ENCODE measurements at places on chromosomes 7 and 10. TPM values are rescaled to one million over a fixed set of nuclear protein-coding genes. Genes with fewer than 3 reads are reported as not detected.

GRCh38 chr7:44811093-44811492, 14.6 kb downstream of the PPIA start:
- H3K4me3 ChIP-seq, result no peak overlapping the region
- H3K27me3 ChIP-seq, result no peaks in the 10 kb centered on the region
- DNase-seq, result no peak

Gene ZPBP
- 0.30 TPM for polyA plus RNA-seq

Gene SPDYE2
- polyA plus RNA-seq, result 0.21 TPM

Gene AQP1
- polyA plus RNA-seq, result 151 TPM

DNA sequence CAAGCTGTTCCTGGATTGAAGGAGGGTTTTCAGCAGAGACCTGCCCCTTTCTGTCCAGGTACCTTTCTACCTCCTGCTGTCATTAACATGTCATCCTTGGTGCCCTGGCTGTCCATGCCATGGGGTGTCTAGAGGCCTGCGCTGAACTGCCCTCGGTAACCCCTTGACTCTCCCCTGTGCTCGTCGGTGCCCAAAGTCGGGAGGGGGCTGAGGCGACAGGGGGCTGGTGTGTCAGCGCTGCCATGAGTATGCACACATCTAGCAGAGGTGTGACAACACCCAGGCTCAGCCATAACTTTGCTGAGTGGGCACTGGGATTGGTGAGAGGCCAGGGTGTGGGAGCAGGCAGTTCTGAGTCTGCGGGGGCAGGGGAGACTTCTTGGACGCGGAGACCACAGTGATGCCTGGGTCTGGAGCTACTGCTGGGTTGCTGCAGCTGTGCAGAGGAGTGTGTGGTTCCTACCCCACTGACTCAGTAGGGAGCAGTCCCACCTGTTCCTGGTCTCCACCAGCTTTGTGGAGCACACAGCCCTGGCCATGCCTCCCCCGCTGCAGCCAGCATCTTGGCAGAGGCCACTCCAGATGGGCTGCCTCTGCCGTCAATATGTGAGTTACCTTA, 376.2 kb upstream of the SEMA3C start:
- peaks cover 2% of the 10 kb centered on the region for H3K4me1 ChIP-seq
- DNase-seq, result no peak

DNA sequence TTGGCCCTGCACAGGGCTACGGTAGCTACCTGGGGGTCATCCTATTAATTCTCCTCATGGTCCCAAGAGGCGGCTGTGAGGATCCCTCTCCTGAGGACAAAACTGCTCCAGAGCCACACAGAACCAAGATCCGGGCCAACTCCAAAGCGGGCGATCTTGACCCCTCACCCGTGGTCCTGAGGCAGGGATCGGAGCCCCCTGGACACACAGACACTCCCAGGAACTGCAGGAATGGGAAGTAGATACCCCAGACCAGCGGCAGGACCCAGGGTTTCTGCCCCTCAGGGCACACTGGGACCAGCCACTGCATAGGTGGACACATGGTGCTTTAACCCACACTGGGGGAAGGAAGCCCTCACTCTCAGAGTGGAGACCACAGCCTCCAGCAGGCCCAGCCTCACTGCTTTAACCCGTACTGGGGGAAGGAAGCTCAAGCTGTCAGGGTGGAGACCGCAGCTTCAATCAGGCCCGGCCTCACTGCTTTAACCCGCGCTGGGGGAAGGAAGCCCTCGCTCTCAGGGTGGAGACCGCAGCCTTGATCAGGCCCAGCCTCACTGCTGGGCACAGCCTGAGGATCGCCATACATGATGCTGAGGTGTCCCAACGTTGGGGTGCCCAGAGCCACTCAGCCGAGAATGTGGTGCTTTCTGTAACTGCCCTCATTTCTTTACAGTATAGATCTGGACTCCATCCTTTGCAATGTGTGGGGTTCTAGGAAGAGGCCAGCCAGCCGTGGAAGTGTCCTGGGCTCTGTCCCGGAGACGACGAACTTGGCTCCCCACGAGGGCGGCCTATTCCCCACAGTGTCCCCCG, 60.1 kb downstream of the DIP2C start:
- H3K27ac ChIP-seq, result no peak overlapping the region
- H3K36me3 ChIP-seq, result no peaks in the 10 kb centered on the region

Gene PAPOLB
- not detected for polyA plus RNA-seq

Gene LIPN
- not detected for polyA plus RNA-seq

DNA sequence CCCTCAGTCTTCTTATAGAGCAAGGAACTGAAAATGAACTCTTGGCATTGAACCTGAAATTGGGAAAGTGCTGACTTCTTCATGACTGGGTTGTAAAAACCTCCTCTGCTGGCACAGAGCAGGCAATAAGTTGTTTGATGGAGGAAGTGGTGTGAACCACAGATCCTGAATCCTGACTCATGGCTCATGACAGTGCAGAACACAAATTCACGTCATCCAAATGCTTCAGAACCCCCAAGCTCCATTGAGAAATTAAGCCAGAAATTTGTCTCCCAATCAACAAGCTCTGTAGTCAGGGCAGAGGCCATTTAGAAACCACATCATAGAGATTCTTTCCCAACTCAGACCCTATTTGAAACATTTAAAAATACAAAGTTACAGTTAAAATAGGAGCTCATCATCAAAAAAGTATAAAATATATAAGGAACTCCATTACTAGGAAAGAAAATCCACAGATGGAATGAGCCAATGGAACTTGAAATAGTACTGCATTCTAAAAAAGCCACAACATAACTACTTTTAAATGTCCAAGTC, 10.3 kb upstream of the STK17A start:
- no peaks in the 10 kb centered on the region for H3K27me3 ChIP-seq
- H3K27ac ChIP-seq, result no peak overlapping the region
- no peak overlapping the region for H3K4me3 ChIP-seq

DNA sequence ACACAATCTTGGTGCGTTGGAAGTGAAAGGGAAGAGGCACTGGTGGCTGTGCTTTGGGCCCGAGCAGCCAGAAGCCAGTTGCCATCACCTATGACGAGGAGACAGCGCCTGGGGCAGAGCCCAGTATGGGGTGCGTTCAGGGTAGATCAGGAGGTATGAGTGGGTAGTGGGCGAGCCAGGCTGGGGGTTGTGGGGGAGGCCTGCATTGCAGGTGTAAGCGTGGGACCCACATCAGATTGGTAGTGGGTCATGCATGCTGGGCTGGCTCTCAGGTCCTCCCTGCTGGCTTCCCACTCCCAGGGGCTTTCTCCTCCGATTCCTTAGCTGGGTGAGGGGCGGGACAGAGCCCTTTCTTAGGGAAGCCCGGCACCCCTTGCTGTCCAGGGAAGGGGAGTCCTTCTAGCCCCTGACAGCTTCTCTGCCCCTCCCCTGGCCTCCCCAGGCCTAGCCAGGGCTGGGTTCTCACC, 445 bp upstream of the PVRIG start:
- peaks cover 2% of the 10 kb centered on the region for H3K4me1 ChIP-seq
- no peak for DNase-seq
- no peak overlapping the region for H3K4me3 ChIP-seq
- H3K36me3 ChIP-seq, result no peaks in the 10 kb centered on the region
- no peaks in the 10 kb centered on the region for H3K27me3 ChIP-seq
- no peak overlapping the region for H3K27ac ChIP-seq

DNA sequence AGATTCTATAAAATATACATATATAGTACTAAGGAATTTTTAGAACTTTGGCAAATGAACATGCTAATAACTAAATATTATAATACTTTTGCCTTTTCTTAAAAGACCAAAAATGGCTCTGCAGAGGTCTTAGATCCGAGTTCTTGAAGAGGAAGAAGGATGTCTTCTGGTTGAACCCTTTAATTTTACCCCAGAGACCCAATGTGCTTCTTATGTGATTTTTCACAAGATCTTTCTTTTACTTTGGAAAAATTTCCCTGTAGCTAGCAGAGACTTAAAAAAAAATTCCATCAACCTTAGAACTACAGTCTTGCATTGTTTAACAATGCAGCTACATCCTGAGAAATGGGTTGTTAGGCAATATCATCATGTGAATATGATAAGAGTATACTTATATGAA, 663.2 kb downstream of the PARD3 start:
- H3K4me1 ChIP-seq, result peaks cover 6% of the 10 kb centered on the region
- no peak for DNase-seq
- no peak overlapping the region for H3K27ac ChIP-seq
- H3K36me3 ChIP-seq, result no peaks in the 10 kb centered on the region

DNA sequence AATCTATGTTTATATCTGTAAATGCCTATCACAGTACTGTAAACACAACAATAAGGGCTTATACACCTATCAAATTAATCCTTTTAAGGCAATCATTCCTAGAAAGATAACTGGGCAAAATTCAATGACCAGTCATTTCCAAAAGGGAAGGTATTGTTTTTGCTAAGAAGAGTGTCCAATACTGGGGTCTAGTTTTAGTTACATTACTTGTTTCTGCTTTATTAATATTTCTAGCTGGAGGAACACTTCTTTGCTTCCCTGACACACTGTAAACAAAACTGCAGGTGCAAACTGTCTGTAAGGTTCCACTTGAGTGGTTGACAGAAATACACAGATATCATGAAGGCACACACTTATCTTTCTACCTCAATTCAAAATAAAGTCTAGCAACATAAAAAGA, 84.2 kb upstream of the FAM133B start:
- H3K27me3 ChIP-seq, result peaks cover 3% of the 10 kb centered on the region
- H3K4me1 ChIP-seq, result no peaks in the 10 kb centered on the region
- H3K36me3 ChIP-seq, result no peaks in the 10 kb centered on the region
- no peak overlapping the region for H3K27ac ChIP-seq
- no peak overlapping the region for H3K4me3 ChIP-seq
- no peak for DNase-seq

Gene NAMPT
- 39.5 TPM for polyA plus RNA-seq

DNA sequence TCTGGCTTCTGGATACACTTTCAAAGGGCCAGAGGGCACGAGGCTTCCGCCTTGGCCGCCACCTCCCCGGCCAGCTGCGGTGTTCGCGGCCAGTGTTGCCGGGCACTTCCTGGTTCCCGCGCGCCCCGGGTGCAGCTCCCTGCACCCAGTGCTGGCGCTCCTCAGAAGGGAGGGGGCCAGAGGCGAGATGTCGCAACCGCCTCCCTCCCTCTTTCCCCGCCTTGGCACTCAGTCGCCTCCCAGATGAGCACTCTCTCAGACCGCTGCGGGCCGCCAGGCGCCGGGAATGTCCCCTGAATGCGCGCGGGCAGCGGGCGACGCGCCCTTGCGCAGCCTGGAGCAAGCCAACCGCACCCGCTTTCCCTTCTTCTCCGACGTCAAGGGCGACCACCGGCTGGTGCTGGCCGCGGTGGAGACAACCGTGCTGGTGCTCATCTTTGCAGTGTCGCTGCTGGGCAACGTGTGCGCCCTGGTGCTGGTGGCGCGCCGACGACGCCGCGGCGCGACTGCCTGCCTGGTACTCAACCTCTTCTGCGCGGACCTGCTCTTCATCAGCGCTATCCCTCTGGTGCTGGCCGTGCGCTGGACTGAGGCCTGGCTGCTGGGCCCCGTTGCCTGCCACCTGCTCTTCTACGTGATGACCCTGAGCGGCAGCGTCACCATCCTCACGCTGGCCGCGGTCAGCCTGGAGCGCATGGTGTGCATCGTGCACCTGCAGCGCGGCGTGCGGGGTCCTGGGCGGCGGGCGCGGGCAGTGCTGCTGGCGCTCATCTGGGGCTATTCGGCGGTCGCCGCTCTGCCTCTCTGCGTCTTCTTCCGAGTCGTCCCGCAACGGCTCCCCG, at the start of gene FFAR4:
Gene FFAR4 (plus strand): TSS at position 231 of the 842 bp plus-strand sequence. CDS start 56 bp downstream, at position 287.
- no peak for DNase-seq
- no peaks in the 10 kb centered on the region for H3K27me3 ChIP-seq
- no peak within 1 kb of the TSS for H3K27ac ChIP-seq
- no peaks in the 10 kb centered on the region for H3K36me3 ChIP-seq

DNA sequence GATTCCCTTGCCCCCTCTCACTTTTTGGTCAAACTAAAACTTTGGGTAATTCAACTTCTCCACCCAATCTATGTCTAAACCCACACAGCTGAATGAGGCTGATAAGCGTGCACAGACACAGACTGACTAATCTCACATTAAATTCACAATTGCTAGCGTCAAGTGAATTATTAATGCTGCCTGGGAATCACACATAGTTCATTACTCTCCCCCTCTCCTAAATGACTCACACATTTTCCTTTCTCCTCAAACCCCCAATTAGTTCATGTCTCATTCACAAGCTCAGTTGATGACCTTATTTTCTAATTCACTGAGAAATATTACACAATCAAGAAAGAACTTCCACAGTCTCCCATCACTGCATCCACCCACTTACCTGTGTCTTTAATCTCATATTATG, 14.5 kb downstream of the KLF14 start:
- peaks cover 2% of the 10 kb centered on the region for H3K4me1 ChIP-seq
- DNase-seq, result no peak
- no peak overlapping the region for H3K27ac ChIP-seq
- no peak overlapping the region for H3K4me3 ChIP-seq
- H3K27me3 ChIP-seq, result no peaks in the 10 kb centered on the region

DNA sequence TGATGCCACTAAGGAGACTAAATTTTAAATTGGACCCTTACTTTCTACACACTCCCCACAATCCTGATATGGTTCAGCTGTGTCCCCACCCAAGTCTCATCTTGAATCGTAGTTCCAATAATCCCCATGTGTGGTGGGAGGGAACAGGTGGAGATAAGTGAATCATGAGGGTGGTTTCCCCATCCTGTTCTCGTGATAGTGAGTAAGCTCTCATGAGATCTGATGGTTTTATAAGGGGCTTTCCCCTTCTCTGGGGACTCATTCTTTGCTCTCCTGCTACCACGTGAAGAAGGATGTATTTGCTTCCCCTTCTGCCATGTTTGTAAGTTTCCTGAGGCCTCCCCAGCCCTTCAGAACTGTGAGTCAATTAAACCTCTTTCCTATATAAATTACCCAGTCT, 18.4 kb upstream of the BET1 start:
- H3K4me3 ChIP-seq, result no peak overlapping the region
- H3K4me1 ChIP-seq, result no peaks in the 10 kb centered on the region
- no peak for DNase-seq
- no peak overlapping the region for H3K27ac ChIP-seq

- H3K4me3 ChIP-seq, result no peak overlapping the region
- no peak overlapping the region for H3K27ac ChIP-seq
- no peaks in the 10 kb centered on the region for H3K4me1 ChIP-seq
- DNase-seq, result no peak
Observed at GRCh38 chr7:16123117-16123770, 298.1 kb downstream of the CRPPA start.

- H3K27me3 ChIP-seq, result no peaks in the 10 kb centered on the region
- no peak overlapping the region for H3K4me3 ChIP-seq
- H3K36me3 ChIP-seq, result no peaks in the 10 kb centered on the region
- DNase-seq, result no peak
- H3K27ac ChIP-seq, result no peak overlapping the region
Observed at GRCh38 chr7:157543791-157544190, 207.0 kb downstream of the DNAJB6 start.

GRCh38 chr10:34184939-34185386, 630.1 kb downstream of the PARD3 start:
- peaks cover 24% of the 10 kb centered on the region for H3K4me1 ChIP-seq
- no peaks in the 10 kb centered on the region for H3K36me3 ChIP-seq
- no peak overlapping the region for H3K4me3 ChIP-seq
- DNase-seq, result no peak

GRCh38 chr10:452512-453426, 236.7 kb downstream of the DIP2C start:
- H3K4me3 ChIP-seq, result no peak overlapping the region
- no peak overlapping the region for H3K27ac ChIP-seq
- DNase-seq, result no peak
- no peaks in the 10 kb centered on the region for H3K36me3 ChIP-seq
- H3K4me1 ChIP-seq, result peaks cover 12% of the 10 kb centered on the region
